ENCODE measurements at places on chromosomes 1 and 21.

GRCh38 chr1:5751163-5751540 is 241.1 kb downstream of the NPHP4 start:
- no peak for DNase-seq

GRCh38 chr1:164559342-164560051 is 513 bp downstream of the PBX1 start:
- DNase-seq, result no peak

GRCh38 chr1:111420377-111420776 is 7.2 kb downstream of the OVGP1 start:
- DNase-seq, result no peak

GRCh38 chr1:226034482-226034881 is 28.0 kb upstream of the H3-3A start:
- no peak for DNase-seq

DNA sequence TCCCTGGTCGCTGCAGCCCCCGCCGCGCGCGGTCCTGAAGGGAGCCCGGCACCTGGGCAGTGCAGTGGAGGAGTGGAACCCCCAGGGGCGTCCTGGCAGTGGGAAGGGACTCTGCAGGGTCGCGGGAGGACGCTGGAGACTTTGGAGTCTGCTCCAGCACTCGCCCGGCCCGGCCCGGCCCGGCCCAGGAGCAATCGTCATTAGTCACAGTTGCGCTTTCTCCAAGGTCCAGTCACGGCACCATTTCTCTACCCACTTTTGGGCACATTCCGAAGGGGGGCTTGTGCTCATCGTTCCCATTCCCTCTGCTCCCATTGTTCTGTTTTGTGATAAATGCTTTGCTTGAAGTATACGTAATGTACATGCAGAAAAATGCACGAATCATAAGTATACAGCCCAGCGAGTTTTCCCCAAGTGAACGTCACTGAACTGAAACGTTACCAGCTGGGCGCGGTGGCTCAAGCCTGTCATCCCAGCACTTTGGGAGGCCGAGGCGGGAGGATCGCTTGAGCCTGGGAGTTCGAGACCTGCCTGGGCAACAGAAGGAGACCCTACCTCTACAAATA is 999 bp downstream of the THAP3 start:
- DNase-seq, result no peak

DNA sequence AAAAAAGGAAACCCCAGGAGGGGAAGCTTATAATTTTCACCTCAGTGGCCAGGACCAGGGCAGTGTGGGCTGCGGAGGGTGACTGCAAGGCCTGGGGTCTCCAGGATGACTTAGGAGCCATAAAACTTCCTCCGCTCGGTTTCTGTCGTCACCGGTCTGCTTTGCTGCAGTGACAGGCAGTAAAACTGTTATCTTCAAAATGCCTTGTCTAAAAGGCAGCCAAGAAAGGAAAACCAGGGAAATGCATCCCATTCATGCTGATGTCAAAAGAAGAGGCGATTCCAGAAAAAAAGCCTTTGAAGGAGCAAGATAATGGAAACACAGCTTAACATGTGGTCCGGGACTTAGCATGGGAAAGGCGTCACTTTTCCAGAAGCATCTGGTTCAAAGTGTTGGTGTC is 42.0 kb downstream of the COL6A1 start:
- DNase-seq, result no peak

DNA sequence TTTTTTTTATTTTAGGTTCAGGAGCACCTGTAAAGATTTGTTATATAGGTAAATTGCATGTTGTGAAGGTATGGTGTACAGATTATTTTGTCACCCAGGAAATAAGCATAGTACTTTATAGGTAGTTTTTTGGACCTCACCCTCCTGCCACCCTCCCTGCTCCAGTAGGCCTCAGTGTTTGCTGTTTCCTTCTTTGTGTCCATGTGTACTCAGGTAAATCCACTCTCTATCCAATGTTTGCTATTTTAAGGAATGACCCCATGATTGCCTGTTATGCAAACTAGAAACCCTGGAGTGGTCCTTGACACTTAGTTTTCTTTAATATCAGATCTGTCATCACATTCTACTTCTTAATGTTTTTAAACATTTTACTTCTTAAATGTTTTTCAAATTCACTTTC is 33.9 kb downstream of the LHX9 start:
- DNase-seq, result no peak

DNA sequence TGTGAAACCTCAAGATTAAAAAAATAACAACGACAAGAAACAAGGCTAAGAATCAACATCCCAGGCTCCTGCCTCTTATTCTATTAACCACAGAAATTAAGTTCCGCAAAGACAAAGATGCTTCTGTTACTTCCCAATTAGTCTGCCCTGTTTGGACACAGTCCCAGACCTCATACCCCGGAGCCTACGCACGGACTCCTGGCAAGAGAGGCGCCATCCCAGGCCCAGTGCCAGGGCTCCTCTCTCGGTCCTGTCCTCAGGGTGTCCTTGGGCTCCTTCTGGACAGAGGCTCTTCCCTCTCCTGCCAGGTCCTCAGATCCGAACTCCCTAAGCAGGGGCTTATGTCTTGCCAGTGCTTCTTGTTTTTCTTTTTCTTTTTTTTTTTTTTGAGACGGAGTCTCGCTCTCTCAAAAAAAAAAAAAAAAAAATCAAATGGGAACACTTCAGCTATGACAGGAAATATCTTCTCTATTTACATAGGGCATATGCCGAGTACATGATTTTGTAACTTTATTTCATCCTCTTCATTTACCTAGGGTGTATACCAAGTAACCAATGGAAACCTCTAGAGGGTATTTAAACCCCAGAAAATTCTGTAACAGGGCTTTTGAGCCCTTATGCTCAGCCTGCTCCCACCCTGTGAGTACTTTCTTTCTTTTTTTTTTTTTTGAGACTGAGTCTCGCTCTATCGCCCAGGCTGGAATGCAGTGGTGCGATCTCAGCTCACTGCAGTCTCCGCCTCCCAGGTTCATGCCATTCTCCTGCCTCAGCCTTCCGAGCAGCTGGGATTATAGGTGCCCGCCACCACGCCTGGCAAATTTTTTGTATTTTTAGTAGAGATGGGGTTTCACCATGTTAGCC is 11.7 kb upstream of the ENO1 start:
- no peak for DNase-seq

GRCh38 chr1:59232216-59232615 is 64.7 kb upstream of the FGGY start:
- DNase-seq, result no peak

DNA sequence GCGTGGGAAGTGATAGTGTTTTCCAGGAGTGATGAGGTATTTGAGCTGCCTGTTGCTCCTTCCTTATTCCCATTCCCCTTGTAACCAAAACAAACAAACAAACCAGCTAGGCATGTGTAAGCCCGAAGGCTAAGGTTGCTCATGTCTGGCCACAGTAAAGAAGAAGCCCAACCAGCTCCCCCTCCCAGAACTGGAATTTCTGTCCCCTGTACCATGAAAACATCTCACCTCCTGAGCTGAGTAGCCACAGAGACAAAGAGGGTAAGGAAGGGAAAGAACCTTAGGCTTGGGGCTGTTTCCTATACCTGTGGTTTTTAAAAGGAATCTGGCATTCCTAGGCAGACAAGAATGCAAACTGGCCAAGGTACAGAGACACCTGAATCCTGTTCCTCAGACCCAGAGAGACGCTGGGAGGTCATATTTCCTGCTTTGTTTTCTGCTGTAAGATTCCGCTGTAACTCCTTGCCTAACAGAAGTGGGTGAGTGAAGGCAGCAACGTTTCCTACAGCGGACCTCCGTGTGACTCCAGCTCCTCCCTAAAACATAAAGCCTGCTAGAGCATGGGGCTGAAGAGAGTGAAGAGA is 41.7 kb upstream of the RAB4A start:
- DNase-seq, result no peak

- no peak for DNase-seq
Observed at GRCh38 chr1:151618003-151618402, 6.2 kb downstream of the SNX27 start.

DNA sequence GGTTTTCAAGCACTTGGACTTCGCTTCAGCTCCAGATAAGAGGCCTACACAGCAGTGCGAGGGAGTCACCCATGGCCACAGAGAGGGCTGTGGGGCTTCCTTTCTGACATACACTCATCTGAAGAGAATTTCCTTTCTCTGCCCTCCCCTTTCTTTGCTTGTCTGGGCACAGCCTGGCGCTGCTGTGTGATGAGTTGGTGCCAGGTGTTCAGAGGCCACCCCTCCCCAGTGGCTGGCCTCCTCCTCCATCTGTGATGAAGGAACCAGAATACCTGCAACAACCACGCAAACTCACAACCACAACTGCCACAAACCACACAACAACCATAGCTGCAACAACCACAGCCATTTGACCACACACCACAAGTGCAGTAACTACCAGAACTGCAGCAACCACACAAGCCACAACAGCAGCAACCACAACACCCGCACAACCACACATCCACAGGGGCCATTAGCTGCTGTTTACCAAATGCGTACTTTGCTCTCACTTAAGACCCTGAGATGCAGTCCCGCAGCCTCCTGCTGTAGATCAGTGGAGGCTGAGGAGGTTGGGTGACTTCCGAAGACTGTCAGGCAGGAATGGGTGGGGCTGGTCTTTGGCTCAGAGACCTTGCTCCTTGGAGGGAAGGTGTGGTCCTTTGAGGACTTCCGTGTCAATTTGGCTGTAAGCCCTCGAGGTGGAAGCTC is 71.1 kb downstream of the IER5 start:
- DNase-seq, result peak; percentile 6

DNA sequence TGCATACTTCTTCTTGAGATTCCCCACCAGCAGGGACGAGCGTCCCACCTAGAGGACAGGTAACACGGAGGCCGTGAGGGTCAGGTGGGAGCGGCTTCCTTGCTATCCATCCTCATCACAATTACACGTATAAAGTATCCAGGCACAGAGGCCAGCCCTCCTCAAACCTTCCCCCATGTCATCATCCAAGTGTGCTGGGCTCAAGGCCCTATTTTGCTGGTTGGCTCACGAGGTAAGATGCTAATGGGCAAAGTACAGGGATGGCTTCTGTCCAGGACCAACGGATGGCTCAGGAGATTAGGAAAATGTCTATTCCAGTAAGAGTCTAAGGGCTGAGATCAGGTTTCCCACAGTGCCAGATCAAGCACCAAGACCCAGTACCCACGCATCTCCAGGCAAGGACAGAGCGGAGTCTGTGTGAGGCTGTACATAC is 11.5 kb upstream of the A3GALT2 start:
- no peak for DNase-seq

DNA sequence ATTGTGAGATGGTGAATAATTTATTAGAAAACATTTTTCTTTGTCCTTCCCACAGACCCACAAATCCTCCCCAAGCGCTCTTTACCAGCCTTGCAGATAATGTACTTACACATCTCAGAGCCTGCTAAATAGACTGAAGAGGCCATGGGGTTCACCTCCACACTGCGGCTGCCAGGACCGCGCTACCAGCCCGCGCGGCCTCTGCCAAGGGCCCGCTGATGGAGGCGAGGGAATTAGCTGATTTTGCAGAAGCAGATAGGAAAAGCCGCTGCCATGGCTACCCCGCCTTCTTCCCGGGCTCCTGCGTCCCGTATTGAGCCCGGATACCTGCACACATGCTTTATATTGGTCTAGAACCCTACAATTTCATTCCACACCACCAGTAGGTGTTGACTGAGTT is 248.0 kb upstream of the FOXD3 start:
- no peak for DNase-seq

GRCh38 chr1:56821462-56821797 is 2.2 kb upstream of the FYB2 start:
- no peak for DNase-seq

- no peak for DNase-seq
Observed at GRCh38 chr1:116128664-116129063, 17.5 kb downstream of the MAB21L3 start.

- DNase-seq, result no peak
Observed at GRCh38 chr1:15945011-15945831, 30.7 kb downstream of the ZBTB17 start.

GRCh38 chr1:42266253-42267135 is 68.5 kb downstream of the FOXJ3 start:
- no peak for DNase-seq

GRCh38 chr1:30907481-30908315 is 860 bp downstream of the SDC3 start:
- no peak for DNase-seq

GRCh38 chr21:42164064-42164789 is 54.7 kb upstream of the ABCG1 start:
- DNase-seq, result peak; percentile 28

DNA sequence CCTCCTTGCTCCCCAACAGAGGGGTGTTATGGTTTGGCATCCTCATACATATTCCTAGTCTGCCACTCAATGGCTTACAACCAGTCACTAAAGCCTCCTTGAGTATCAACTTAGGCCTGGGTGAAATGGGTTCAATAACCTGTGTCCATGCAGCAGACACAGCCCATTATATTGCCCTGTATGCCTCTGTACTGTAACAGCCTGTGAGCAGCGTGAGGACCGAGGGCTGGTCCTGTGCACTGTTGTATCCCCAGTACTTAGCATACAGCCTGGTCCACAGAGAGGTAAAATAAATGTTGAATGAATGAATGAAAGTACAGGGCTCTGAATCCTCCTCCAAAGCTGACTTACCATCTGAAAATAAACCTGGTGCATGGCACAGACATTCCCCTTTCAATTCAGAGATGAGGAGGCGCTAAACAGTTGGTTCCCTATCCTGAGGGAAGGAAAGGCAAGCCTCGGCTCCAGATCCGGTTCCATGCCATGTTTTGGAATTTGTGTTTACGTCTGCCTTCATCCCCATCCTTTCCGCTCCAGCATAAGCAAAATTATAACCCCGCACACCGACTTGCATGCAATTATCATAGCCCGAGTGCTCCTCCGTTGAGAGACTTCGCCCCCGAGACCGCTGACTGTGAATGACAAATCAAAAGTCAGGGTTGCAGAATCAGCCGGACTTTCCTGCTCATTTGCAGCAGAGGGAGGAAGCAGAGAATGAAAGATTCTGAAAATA is 45.0 kb upstream of the DNAJC6 start:
- DNase-seq, result no peak

DNA sequence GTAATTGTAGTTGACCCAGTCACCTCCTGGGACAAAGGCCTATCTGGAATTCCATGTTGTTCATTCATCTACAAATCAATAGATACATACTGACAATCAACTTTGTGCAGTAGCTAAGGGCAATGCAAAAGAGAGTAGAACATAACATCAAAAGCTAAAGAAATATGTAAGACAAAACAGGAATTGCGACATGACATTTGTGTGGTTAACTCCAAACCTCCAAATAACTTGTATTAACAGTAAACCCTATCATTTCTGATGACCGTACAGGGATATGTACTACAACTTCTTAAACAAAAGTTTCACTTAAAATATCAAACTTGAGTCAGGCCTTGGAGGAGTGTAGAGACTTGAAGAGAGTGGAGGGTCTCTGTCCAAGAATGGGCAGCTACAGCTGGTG is 317.6 kb downstream of the SPATA17 start:
- no peak for DNase-seq

GRCh38 chr21:26814386-26814785 is 30.8 kb downstream of the ADAMTS1 start:
- DNase-seq, result no peak

All from stimulated activated CD4-positive, alpha-beta T cell treated with anti-CD3 and anti-CD28 coated beads, Interleukin-15, amount 100 ng/mL, for 1 hour (primary cell).